ENCODE measurements at places on chromosomes 7 and 10.

DNA sequence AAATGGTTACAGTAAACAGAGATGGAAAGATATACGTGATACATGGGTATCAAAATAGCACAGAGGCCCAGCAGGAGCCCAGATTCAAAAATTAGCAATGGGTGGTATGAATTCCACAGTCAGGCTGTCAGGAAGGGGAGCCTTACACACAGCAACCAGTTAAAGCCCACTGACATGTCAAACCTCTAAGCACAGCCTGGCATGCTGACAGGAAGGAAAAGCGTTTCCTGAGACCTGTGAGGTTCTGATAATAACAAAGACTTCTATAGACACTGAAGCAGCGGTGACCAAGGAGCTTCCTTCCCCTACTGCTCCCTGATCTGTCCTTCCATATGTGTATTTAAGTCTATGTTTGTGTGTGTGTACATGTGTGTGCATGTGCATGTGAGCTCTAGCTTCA lies 89.9 kb downstream of the PHYHIPL start:
- DNase-seq, result no peak

GRCh38 chr10:112969131-112969530 lies 19.1 kb downstream of the TCF7L2 start:
- no peak for DNase-seq

DNA sequence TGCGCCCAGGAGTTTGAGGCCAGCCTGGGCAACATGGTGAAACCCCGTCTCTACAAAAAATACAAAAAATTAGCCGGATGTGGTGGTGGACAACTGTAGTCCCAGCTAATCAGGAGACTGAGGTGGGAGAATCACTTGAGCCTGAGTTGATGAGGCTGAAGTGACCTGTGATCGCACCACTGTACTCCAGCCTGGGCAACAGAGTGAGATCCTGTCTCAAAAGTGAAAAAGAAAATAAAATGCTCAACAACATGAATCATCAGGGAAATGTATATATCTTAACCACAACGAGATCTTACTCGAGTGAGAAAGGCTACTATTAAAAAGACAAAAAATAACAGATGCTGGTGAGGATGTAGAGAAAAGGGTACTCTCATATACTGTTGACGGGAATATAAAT lies 72.7 kb downstream of the JMJD1C start:
- no peak for DNase-seq

GRCh38 chr7:133359449-133359848 lies 106.6 kb downstream of the EXOC4 start:
- DNase-seq, result no peak

GRCh38 chr7:1645071-1645409 lies 25.0 kb upstream of the ELFN1 start:
- DNase-seq, result no peak

- DNase-seq, result no peak
Observed at GRCh38 chr7:135800560-135800959, 51.9 kb upstream of the FAM180A start.

- no peak for DNase-seq
Observed at GRCh38 chr10:130040817-130041330, 69.8 kb downstream of the C10orf143 start.

- no peak for DNase-seq
Observed at GRCh38 chr10:109966961-109967738, 40.6 kb upstream of the ADD3 start.

- DNase-seq, result no peak
Observed at GRCh38 chr10:608331-609261, 80.9 kb downstream of the DIP2C start.

DNA sequence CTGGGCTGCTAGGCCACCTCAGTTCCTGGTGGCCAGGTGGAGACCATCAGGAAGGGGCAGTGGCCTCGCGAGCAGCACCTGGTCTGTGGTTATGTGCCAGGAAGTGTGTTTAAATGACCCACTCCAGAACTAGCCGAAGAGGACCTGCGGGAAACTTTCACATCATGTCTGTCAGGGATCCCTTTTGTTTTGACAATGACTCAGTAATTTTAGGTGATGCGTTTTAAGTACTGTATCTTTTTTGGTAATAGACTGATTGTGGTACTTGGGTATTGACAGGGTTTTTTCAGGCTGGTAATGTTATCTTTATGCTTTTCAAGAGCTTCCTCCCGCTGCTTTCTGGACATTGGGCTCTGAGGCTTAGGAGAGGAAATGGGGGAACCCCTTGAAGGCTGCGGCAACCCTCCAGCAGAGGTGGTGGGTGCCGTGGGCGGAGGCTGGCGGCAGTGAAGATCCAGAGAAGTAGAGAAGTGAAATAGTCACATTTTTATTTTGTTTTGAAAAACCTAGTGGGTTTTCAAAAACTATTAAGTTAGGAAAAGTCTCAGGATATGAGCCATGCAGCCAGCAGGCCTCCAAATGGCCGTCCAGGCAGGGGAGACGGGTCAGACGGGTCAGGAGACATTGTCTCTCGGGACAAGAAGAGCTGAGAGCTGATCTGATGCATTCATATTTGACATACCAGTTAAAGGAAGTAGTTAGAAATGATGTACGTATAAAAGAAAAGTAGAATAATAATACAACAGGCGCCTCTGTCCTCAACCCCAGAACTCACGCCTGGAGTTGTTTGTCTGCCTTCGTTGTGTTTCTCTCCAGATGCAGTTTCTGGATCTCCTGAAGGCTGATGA lies 27.7 kb downstream of the PPP2R2D start:
- peak; percentile 12 for DNase-seq

DNA sequence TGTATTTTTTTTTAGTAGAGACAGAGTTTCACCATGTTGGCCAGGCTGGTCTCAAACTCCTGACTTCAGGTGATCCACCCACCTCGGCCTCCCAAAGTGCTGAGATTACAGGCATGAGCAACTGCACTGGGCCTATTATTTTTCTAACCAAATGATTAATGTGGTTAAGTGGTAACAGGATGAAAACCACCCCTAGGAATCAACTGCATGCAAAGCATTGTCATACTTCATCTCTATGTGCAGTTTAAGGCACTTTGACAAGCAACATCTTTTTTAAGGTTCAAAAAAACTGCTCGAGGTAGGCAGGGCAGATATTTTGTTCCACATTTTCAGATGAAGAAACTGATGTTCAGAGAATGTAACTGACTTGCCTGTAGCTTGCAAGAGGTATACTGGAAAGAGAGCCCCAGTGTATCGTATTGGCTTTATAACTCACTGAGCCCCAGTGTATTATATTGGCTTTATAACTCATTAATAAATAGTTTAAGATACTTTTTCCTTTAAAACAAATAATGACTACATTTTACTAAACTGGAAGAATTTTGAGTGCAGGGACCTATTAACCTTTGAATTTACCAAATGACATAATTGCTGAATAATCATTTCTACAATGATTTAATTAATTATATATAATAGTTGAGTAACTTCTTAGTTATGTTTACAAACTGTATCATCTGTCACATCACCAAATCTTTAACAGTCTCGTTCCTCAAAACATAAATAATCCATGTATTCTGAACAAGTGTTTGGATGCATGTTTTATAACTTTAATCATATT lies 38.1 kb downstream of the RTKN2 start:
- DNase-seq, result no peak

DNA sequence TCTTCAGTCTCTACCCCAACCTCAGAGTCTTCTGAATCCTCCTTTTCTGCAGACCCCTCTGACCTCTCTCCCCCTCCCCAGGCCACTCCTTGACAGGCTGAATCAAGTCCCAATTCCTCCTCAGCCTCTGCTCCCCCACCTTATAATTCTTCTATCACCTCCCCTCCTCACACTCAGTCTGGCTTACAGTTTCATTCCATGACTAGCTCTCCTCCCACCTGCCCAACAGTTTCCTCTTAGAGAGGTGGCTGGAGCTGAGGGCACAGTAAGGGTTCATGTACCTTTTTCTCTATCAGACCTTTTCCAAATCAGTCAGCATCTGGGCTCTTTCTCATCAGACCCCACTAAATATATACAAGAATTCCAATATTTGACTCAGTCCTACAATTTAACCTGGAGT lies 14.6 kb upstream of the LRRC61 start:
- no peak for DNase-seq

GRCh38 chr7:131231381-131232220 lies 96.1 kb upstream of the MKLN1 start:
- peak; percentile 14 for DNase-seq

- no peak for DNase-seq
Observed at GRCh38 chr10:71939304-71939703, 24.9 kb upstream of the CHST3 start.

Data from hematopoietic multipotent progenitor cell treated with erythropoietin and hydrocortisone succinate and interleukin-3 and kit ligand, for 8 days (in vitro differentiated cells).